Kidney epithelial cell (primary cell): ENCODE measurements at places on chromosomes 2 and 18. TPM values are rescaled to one million over a fixed set of nuclear protein-coding genes. Genes with fewer than 3 reads are reported as not detected.

DNA sequence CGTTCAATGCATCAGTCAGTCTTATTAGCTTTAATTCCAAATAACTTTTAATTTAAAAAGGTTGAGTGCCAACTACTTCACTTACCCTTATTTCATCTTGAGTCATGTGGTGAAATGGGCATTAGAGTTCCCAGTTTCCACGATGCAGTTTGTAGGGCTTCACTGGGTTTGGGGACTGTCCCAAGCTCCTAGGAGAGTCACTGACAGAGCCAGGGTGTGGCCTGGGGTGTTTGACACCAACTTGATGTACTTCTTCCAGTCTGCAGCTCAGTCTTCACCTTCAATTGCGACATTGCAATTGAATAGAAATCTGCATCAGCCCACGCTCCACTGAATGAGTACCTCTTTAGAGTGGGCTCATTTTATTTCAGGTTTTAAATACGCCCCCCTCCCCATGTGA lies 165.3 kb downstream of the ARL4C start:
- no peak for DNase-seq

DNA sequence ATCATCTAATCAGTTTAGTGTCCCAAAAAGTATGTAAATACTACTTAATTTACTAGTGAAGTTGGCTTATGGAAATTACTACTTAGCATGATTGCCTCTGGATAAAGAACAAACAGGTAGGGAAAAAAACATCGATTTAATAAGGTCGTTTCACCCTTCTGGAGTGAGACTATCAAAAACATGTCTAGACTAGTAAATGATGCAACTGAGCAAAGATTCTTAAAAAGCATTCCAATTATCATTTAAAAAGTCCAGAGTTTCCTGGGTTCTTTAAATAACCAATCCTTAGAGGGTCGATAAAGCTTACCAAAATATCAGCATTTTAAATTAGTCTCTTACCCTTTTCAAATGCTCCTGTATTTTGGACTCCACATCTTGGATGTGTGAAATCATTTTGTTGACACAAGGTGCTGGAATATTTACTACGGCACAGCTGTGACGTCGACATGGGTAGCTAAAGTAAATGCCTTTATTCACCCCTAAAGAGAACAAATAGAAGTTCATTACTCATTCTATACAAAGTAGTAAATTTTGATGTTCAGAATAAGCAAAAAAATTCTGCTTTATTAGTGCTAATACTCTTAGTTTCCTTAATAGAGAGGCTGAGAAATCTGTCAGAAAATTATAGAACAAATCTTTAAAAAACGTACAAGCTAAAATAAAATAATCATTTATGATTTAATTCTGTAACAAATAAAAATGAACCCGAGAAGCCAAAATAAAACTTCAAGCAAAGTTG lies 70.6 kb downstream of the CCDC178 start:
- DNase-seq, result no peak

GRCh38 chr2:228875152-228875900 lies 395.8 kb downstream of the PID1 start:
- peak; percentile 2 for DNase-seq

GRCh38 chr2:184646177-184646576 lies 47.8 kb downstream of the ZNF804A start:
- peak; percentile 61 for DNase-seq

The STARD6 gene
- total RNA-seq, result not detected in 2 replicates

DNA sequence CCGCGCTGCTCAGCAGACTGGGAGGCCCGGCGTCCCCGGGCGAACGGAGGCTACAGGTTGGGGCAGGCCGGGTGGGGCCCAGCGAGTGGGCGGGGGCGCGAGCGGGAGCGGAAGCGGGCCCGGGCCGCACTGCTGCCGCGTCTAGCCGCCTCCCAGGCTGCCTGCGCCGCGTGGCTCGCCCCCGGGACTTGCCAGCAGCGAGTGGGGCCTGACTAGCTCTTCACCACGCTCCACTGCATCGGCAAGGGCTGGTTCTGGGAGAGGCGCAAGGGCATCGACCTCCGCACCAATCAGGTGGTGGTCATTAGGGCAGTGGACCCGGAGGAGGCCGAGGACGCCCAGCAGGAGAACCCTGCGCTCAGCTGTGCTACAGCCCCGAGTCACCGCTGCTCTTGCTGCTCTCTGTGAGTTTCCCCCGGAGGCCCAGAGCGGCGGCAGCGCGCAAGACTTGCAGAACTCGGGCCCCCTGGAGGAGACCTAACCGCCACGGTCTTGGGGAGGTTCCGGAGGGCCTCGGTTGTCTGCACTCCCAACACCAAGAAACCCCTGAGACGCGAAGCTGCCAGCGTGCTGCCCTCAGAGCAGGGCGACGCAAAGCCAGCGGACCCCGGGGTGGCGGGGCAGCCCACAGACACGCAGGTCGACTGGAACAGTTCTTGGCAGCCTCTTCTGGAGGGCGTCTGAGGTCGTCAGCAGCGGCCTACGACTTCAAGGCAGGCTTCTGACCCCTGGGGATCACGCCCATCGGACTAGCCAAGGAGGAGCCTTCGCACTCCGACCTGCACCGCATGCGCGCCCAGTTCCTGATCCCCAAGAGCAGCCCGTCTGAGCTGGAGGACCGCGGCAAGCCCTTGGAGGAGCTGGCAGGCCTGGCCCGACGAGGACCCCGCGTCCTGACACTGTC lies 27.2 kb upstream of the PTPN2 start:
- DNase-seq, result no peak

The ARHGAP15 gene
- not detected in 2 replicates for total RNA-seq

- no peak for DNase-seq
These were observed 66.1 kb upstream of the ZNF397 start for GRCh38 chr18:35174745-35175144.

The CFAP65 gene
- total RNA-seq, result 0.07 TPM in 1 of 2 replicates, not detected in the other

- peak; percentile 34 for DNase-seq
These were observed 601.6 kb downstream of the CPS1 start for GRCh38 chr2:211157856-211158463.

The HOXD4 gene
- total RNA-seq, result 5.4 and 13.8 TPM in 2 replicates

- DNase-seq, result no peak
These were observed 19.1 kb upstream of the SH3BP4 start for GRCh38 chr2:234932591-234933168.

The SMARCAL1 gene
- total RNA-seq, result 24.0 and 135 TPM in 2 replicates

- DNase-seq, result no peak
These were observed 86.4 kb upstream of the SLC35G4 start for GRCh38 chr18:11522992-11523391.

The FBXO11 gene
- total RNA-seq, result 32.0 and 40.3 TPM in 2 replicates

The LAMA3 gene
- total RNA-seq, result 126 TPM in 2 replicates

The CYP26B1 gene
- total RNA-seq, result 1.1 and 1.2 TPM in 2 replicates

DNA sequence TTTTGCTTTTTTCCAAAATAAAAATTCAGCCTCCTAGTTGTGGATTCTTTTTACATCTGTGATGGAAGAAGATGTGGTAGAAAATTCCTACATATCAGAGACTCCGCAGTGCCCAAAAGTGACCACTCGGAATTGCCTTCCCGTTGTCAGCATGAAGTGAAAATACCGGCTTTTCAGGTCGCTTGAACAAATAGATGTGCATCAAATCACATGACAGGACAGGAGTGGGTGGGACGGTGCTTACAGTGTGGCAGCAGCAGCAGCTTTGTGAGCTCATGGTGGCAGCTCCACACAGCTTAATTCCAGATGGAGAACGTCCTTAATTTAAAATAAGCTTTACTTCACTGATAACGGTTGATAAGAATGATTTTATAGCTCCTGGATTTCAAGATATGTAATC lies 20.3 kb downstream of the SALL3 start:
- no peak for DNase-seq

- DNase-seq, result no peak
These were observed 10.6 kb upstream of the SLC66A3 start for GRCh38 chr2:11144738-11145079.

- DNase-seq, result no peak
These were observed 17.1 kb downstream of the ANKRD44 start for GRCh38 chr2:197293252-197294007.

The IL1RN gene
- total RNA-seq, result 8.8 and 11.3 TPM in 2 replicates

DNA sequence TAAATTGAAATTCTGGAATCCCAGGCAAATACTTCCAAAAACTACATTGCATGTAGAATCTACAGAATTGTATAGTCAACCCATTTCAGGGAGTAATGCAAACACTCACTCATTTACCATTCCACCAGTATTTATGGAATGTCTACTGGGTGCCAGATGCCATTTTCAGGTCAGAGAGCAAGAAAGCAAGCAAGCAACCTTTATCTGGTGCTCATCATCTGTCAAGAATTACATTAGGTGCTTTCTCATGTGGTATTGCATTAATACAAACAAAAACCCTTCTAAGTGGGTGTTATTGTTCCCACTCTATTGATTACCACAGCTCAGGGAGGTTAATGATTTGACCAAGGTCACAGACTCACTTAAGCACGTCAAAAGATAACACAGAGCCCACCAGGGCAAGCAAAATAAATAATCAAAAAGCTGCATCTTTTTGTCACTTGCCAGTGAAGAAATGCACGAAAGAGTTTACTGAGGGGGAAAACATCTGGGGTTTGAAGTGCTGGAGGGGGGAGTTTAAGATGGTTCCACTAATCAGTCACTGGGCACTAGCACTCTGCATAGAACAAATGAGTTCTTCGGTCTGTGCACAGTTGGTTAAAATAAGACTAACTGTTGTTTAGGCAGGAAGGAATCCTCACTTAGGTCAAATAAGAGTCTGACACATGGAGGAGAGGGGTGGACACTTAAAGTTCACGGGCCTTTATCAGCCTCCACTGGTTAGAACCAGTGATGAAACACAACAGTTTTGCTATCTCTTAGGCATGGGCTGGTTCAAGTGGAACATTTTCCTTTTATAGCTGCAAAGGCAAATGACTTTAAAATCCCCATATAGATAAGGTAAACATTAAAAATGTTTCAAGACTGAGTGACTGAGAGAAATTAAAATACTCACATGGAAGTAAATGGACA lies 208.8 kb downstream of the CDH2 start:
- no peak for DNase-seq

DNA sequence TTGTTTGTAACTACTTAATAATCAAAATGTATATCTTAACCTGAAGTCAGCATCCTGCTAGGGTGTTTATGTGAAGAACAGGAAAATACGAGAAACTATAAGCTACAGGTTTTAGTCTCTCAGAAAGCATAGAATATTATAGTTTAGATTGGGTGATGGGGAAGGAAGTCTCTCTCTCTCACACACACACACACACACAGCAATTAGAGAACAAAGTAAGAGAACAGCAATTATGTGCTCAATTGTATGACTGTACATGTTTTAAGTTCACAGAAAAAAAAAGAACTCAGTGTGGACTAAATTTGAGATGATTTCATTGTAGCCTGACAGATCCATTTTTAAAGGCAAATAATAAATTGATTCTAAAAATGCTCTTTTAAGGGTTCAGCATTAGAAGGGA lies 94.3 kb upstream of the ZNF516 start:
- DNase-seq, result no peak

GRCh38 chr2:101874069-101874468 lies 117.7 kb upstream of the IL1R2 start:
- no peak for DNase-seq

- no peak for DNase-seq
These were observed 42.7 kb downstream of the MAL start for GRCh38 chr2:95068256-95068655.

The RGPD4 gene
- not detected in 2 replicates for total RNA-seq

- no peak for DNase-seq
These were observed 81.0 kb downstream of the TAF4B start for GRCh38 chr18:26307161-26307773.

DNA sequence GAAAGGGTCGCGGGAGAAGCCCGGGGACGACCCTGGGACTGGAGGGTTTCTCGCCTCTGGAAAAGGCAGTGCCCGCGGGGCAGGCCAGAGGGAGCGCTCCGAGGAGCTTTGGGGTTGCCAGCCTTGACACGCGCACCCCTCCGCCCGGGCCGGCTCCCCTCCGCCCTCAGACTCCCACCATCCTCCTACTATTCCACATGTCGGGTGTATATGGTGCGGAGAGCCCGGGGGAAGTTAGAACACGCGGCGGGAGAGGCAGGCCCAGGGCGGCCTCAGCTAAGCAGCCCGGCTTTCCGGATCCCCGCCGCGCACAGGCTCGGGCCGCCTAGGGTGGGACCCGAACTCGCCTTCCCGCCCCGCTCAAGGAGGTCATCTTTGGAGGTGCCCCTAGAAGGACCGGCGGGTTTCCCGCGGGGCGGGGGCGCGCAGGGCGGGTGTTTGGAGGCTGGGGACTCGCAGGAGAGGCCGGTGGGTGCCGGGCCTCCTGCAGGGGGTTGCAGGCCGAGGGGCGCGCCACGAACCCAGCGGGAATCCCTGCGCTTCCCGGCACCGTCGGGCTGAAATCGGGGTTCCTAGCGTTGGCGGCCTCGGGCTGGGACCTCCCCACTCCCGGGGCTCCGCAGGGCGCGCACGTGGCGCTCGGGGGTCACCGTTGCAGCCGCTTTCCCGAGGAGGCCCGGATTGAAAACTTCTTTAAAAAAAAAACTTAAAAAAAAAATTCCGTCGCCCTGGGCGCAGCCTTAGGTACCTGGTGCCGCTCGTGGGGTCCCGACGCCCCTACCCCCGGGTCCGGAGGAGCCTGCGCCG lies 3.7 kb downstream of the NFATC1 start:
- no peak for DNase-seq

The SKOR2 gene
- not detected in 2 replicates for total RNA-seq

The CDCA7 gene
- 5.6 and 9.6 TPM in 2 replicates for total RNA-seq

- DNase-seq, result no peak
These were observed 276.5 kb upstream of the NRP2 start for GRCh38 chr2:205405752-205406151.
